NCI-H1694 (cell line): ENCODE measurements at places on chromosomes 7 and 10.

GRCh38 chr10:85032981-85033380 is 704.6 kb downstream of the CCSER2 start:
- DNase-seq = no peak

GRCh38 chr7:37285706-37286453 is 162.8 kb downstream of the ELMO1 start:
- DNase-seq = no peak

GRCh38 chr10:117652228-117653169 is 110.0 kb downstream of the EMX2 start:
- no peak for DNase-seq

GRCh38 chr7:128962899-128963298 is 25.2 kb downstream of the IRF5 start:
- DNase-seq = no peak
